Spleen (tissue), 13 donors: ENCODE measurements at places on chromosomes 1 and 21. TPM values are rescaled to one million over a fixed set of nuclear protein-coding genes. Genes with fewer than 3 reads are reported as not detected.
A peak's percentile ranks its signal among the peaks of the same experiment; 100 is the strongest.

GRCh38 chr1:230717251-230717650 is 3.3 kb upstream of the AGT start:
- DNase-seq: no peak

DNA sequence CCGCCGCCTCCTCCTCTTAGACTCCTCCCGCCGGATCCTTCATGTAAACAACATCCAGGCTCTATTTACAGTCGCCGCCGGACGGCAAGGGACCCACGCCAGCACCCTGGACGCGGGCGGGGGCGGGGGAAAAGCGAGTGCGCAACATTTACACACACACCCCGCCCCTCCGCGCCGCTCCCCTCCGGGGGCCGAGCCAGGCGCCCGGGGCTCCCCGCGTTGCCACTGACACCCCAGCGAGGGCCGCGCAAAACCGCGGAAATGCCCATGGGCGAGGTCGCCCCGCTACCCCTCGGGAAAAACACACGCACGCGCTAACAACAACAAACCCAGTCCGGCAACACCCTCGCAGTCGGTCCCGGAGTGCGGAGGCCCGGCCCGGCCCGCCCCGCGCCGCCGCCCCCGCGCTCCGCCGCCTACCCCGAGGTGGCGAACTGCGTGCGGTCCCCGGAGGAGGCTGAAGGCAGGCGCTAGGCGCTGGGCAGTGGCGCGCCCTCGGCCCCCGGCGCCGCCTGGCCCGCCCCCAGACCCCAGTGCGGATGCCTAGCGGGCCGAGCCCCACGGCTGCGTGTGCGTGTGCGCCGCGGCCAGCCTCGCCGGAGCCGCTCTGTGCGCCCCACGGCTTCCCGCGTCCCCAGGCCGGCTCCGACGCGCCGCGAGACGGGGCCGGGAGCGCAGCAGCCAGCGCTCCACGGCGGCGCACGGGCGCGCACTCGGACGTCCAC is 81.1 kb upstream of the AK4 start:
- DNase-seq: peak; percentile 97

GRCh38 chr1:86567878-86568277 is 21.0 kb downstream of the CLCA4 start:
- DNase-seq: no peak

Gene FAM163A
- total RNA-seq: 0.17 TPM
